ENCODE measurements at places on chromosomes 2 and 18.
A peak's percentile ranks its signal among the peaks of the same experiment; 100 is the strongest.

GRCh38 chr2:221444106-221444505 is 128.0 kb downstream of the EPHA4 start:
- no peak for DNase-seq

GRCh38 chr18:5237083-5237722 is 40.1 kb upstream of the AKAIN1 start:
- peak; percentile 2 for DNase-seq

- no peak for DNase-seq
Measured at GRCh38 chr2:190216829-190217228, 102.8 kb downstream of the HIBCH start.

DNA sequence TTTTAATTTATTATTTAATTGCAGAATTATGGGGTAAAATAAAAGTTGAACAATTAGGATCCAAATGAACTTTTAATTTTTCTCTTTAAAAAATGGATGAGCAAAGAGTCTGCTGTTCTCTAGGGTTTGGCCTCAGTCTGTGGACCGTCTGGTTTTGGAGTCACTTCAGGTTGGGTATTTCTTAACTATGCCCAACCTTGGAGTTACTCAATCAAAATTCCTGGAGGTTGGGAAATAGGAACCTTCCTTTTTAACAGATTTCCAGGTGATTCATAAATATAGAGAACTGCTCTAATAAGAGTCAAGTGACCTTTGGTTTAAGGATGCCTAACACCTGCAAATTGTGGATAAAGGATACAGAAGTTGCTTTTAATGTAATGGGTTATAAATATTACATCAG is 241.5 kb upstream of the GCFC2 start:
- no peak for DNase-seq

DNA sequence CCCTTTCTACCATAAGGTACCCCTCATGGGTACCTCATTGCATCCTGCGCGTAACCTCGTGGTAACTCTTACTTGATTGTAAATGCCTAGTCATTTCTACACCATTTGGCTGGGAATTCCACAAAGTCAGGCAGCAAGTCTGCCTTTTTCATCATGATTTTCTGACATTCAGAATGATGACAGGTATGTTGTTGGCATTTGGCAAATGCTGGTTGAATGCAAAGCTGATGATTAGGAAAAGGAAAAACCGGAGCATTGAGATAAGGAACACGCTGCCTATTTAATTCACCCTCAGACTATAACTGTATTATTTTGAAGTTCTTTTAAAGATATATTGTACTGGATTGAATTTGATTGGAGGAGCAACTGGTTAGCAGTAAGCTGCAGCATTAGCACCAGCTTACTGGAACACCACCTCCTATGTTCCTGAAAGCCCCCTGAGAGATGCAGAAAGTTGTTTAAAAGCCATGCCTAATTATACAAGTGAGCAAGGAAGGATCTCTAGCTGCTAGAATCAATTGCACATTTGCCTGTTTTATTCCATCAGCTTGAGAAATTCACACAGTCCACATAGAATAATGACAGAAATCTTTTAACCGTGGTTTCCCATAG is 520.1 kb downstream of the LRP1B start:
- DNase-seq, result no peak

DNA sequence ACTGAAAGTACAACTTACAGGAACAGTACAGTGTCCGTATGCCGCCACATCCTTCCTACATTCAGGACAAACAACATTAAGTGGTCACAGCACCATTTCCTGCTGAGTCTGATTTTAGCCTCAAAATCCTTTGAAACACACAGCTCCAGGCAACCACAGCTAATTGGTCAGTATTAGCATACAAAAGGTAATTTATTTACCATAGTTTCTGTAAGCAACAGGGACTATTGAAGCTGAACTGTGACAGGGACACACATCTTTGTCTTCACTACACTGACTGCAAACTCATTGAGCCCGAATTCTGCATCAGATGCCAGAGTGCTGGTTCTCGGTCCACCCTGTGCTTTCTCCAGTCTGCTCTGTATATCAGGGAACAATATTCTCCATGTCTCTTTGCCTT is 151.8 kb downstream of the ST6GAL2 start:
- DNase-seq, result no peak

GRCh38 chr2:138227195-138227594 is 262.9 kb downstream of the HNMT start:
- no peak for DNase-seq

DNA sequence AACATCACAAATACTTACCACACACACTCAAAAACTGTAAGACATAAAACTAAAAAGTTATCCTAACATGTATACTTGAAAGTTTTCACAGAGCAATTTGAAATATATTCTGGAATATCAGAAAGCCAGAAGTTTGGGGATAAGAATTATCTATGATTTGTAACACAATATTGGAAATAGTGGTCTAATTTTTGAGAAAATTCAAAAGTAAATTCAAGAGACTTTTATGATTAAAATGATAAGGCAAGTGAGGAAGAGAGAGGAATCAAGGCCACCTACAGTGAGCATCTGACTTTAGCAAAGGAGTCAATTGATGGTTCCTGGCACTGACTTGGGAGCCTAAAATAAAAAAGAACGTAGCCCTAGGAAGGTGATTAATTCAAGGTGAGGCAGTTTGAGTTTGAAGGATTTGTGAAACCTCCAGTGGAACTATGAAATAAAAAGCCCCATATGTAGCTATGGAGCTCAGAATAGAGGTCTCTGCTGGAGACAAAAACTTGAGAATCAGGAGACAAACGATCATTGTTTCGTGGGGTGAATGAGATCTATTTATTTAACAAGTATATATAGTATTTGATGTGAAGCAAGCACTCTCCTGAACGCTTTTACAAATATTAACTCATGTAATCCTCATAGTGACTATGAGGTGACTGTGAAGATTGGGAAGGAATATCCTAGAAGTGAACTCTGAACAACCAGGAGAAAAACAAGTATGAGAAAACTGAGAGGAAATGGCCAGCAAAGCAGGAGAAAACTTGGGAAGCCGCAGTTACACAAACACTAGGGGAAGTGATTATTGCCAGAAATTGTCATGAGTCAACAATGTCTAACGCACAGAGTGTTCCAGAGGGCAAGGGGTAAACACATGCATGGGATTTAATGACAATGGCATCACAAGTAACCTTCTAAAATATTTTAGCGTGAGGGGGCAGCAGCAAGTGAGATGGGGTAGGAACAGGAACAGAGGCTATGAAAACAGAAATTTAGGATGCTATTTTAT is 12.8 kb downstream of the TFPI start:
- no peak for DNase-seq

DNA sequence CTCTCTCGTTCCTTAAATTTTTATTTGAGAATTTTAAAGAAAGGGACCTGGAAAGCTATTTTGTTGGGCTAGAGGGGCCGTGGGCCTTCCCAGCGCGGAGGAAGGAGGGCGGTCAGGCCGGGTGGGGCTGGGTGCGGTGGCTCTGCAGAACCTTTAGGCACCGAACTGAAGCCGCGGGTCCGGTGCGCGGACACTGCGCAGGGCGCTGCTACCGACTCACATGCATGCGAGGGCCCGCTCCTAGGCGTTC is 1.6 kb upstream of the TWIST2 start:
- DNase-seq, result no peak

- no peak for DNase-seq
Measured at GRCh38 chr2:104944495-104944894, 90.6 kb downstream of the POU3F3 start.

DNA sequence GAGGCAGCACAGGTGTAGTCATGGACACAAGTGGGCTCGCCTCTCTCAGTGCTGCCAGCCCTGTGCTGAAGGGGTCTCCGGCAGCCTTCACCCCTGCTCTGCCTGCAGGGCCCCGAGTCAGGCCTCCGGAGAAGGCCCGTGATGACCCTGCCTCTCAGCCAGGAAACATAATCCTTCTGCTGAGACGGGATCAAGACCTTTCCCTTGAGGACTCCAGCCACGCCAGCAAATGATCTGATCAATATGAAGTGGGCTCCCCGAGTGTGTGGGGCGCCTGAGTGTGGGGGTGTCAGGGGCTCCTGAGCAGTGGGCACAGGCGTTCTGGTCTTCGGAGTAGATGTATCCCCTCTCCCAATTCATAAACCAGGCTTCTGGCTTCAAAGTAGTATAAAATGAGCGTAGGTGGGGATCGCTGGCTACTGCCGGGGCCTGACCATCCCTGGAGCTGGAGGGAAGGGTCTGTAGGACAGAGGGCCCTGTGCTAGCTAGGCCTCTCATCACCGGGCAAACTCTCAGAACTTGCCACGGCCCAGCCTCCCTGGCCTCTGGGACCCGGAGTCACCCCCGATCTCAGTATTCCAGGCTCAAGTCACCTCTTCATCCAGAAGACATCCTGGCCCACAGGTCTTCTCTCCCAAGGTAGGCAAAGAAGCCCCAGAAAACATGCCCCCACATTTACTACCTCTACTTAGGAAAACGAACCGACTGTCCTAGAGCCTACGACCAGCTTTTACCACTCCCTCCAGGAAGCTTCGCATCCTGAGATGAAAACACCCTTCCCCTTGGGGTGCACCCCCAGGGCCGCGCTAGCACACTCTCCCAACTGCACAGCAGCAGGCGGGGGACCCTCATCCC is 33.6 kb downstream of the CRACDL start:
- no peak for DNase-seq

GRCh38 chr2:166090908-166091307 is 36.9 kb downstream of the SCN1A start:
- DNase-seq, result no peak
